ENCODE measurements at places on chromosomes 7 and 10.

DNA sequence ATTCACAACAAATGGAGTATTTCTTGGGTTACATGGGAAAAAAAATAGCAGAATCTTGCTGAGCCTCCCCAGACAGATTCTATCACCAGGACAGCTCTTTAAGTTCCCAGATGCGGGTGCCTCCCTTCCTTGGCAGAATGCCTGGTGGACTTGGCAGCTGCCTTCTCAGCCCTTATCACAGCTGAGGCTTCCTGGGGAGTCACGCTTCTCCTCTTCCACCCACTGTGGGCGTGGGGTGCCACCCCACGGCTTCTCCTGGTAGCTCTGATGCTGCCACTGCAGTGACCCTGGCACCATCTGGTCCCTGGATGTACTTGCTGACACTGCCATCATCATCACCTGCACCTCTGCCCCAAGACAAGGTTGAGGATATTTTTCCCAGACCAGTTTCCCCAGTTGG, 16.2 kb upstream of the NME8 start:
- DNase-seq, result no peak

DNA sequence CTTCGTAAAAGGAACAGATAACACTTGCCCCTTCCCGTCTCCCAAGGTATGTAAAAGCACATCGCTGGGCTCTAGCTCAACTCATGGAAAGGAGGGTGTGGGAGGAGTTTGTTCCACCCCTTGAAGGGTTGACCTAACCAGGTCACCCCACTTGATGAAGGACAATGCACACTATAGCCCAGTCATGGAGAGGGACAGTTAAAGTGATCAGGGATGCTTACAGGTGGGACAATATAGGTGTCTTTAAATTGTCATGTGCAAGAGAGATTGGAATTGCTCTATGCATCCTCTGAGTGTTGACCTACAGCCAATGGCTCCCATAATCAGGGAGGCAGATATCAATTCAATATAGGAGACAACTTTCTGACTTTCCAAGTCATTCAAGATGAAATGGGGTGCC, 448.2 kb downstream of the GRID1 start:
- DNase-seq, result no peak

GRCh38 chr7:76129836-76130235, 71.9 kb upstream of the SRRM3 start:
- no peak for DNase-seq

- no peak for DNase-seq
Observed at GRCh38 chr7:50206453-50207250, 97.9 kb upstream of the IKZF1 start.

GRCh38 chr10:18620856-18621255, 30.5 kb downstream of the NSUN6 start:
- DNase-seq, result no peak

DNA sequence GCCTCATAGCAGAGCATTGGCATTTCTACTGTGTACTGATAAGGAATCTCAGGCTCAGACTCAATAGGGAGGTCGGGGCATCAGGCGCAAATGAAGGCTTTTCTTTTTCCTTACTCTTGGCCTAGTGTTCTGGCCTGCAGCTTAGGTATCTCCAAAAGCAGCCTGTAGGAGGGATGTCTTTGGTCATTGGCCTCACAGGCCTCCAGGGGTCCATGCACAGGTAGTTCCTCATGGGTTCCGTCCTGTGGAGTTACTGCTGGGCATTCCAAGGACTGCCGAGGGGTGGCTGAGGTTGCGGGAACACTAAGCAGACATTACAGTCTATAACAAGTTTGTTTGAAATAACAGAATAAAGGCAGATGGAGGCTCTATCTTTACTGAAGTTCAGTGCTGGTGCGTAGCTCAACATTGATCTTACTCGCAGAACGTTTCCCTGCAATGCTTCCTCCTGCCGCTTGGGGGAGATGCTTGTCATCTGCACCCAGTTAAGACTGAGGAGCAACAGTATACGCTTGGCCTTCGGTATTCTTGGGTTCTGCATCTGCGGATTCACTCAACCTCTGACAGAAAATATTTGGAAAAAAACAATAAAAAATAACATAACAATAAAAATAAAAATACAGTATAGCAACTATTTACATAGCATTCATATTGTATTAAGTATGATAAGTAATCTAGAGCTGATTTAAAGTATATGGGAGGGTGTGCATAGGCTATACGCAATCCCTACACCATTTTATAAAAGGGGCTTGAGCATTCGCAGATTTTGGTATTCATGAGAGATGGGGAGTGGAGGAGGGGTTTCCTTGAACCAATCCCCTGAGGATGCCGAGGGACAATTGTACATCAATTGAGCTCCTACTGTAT, 58.9 kb downstream of the SH2D4B start:
- DNase-seq, result no peak

- no peak for DNase-seq
Observed at GRCh38 chr10:95262763-95263518, 27.9 kb downstream of the PDLIM1 start.

DNA sequence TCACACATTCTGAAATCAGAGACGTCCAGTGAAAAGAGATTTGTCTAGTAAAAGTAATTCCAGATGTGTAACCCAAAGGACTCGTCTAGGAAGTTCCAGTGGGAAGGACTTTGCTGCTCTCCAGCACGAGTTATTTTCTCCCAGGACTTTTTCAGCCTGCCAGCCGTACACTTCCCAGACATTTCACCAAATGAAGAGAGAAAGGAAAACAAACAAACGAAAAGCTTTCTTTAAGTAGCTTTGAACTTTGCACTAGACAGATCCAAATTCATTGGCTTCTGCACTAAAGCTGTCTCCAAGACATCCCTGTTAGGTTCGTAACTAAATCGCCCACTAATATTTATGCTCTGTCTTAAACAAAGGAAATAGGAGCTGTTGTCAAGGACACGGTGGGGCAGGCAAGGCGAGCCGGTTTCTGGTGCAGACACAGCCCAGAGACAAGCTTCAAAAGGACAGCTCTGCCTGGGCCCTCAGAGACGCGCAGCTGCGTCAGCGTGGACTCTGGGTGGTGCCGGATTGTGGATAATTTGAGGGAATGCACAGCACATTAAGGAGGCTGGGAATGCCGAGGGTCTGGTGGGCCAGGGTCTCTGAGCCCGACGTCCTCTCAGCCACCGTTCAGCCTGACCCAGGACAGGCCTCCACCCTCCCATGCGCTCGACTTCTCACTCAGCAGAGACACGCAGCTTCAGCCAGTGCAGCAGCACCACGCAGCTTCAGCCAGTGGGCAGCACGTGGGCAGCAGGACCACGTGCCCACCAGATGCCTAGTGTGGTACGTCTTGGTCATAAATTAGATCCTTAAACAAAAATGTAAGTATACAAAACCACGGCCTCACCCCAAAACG, 64.1 kb upstream of the INSIG1 start:
- DNase-seq, result no peak

GRCh38 chr7:114941692-114942091, 19.8 kb downstream of the MDFIC start:
- no peak for DNase-seq

All from renal cortex interstitium (tissue), 15 donors.